ENCODE measurements at places on chromosomes 12 and 14.
A peak's percentile ranks its signal among the peaks of the same experiment; 100 is the strongest.

GRCh38 chr14:90487031-90487430 is 90.2 kb downstream of the CALM1 start:
- DNase-seq, result no peak

GRCh38 chr12:2967651-2968050 is 8.5 kb downstream of the TEAD4 start:
- no peak for DNase-seq

DNA sequence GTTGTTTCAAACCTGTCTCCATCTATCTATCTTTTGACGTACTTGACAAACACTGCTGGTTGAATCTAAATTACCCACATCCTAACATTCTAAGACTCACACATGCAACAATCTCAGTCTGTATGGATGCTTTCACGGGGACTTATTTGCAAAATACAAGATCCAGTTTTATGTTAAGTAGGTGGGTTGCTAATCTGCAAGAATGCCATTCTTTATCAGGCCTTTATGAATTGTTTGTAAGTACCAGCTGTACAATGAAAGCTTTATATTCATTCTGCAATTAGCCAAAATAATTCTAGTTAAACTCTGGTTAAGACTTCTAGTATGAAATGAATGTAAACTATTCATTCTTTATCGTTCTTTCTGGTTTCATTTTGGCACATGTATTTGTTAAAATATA is 135.1 kb downstream of the NAV3 start:
- DNase-seq, result no peak

DNA sequence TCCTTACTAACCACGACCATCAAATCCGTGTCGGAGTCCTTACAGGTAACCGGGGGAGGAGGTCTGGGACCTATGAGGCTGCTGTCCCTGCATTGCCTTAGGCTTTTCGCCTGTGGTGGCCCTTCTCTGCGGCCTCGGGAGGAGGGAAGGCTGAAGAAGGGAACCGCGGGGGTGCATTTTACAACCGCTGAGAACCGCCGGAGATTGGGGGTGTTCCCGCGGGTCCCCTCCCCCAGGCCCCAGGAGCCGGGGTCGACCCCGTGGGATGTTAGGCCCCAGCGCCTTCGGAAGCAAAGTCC is 549 bp downstream of the GPHN start:
- DNase-seq, result no peak

- no peak for DNase-seq
Observed at GRCh38 chr14:101512376-101512695, 49.0 kb upstream of the DIO3 start.

- DNase-seq, result no peak
Observed at GRCh38 chr14:47261350-47261749, 414.1 kb downstream of the MDGA2 start.

DNA sequence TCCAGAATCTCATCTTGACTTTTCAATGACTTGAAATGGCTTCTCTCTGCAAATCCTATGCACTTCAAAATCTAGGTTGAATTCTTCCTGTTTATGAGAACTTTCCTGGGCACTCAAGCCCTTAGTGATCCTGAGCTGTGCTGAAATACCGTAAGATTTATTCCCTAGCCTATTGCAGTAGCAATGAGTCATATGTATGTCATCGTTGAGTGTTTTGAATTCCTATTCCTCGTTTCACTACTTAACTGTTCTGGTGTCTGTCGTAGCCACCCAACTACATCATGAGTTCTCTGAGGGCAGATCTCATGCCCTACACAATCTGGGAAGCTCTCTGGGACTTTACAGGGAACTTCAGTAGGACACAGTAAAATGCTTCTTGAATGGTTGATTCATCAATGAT is 190.8 kb upstream of the TMEM132C start:
- DNase-seq, result peak; percentile 48

DNA sequence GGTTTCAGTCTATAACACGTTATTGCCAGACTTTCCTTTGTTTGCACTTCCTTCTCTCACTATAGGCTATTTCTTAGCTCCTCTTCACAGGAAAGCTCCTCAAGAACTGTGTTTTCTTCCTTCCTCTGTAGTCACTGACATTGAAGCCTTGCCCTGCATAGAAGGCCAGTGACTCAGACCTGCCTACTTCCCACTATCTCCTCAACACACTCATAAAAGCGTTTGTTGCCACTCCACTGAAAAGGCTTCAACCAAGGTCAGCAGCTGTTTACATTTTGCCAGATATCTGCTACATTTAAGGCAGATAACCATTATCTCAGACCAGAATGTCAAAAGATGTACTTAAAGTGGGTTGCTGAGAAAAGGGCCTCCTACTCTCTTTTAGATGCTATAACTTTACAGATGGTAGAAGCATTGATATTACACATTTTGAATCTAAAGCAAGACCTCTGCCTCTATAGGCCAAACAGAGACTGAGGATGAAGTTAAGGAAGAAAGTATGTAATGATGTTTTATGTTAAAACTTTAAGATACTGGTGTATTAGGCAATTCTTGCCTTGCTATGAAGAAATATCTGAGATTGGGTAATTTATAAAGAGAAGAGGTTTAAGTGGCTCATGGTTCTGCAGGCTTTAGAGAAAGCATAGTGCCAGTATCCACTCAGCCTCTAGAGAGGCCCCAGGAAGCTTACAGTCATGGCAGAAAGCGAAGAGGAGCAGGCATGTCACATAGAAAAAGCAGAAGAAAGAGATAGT is 233.3 kb upstream of the FLRT2 start:
- peak; percentile 78 for DNase-seq

DNA sequence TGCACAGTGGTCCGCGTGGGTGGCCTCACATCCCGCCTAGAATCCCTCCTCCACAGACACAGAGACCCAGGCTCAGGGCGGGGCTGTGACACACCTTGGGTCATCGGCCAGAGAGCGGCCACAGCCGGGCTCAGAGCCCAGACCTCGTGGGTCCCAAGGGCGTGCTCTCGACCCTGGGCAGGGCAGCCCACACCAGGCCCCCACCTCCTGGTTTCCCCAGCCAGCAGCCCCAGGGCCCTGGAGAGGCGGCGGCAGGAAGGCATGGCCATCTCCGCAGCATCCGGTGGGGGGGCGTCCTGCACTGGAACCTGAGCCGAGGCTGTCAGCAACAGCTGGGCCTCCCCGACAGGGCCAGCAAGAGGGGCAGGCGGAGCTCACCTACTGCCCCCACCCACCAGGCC is 15.2 kb downstream of the JAG2 start:
- DNase-seq, result no peak

DNA sequence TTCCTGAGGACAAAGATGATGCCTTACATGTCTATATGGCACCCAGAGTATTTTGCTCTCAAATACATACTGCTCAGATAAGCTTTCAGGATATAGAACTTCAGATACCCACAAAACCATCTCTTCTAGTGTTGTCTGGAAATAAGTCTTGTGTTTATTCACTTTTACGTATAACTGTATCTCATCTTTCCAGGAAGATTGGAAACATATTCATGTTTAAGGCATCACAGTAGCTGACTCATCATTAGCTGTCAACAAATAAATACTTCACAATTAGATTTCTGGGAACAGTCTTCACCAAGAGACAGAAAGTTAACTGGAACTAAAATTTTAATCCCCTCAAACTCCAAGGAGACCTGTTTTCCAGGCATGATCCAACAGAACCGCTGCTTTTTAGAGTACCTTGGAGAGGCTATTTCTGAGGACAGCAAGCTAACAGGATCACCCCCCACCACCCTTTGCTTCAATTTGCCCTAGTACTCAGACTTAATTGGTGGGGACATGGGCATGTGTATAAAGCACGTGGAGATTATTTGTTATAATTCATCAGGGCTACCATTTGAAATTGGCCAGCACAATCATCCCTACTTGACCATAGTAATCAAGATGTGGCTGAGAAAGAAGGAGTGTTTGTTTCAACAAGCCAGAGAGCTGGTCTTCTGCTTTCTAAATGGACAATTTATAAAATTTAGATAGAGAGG is 129.3 kb upstream of the HIF1A start:
- DNase-seq, result peak; percentile 92

GRCh38 chr12:28611115-28611435 is 420.8 kb downstream of the CCDC91 start:
- DNase-seq, result peak; percentile 95

DNA sequence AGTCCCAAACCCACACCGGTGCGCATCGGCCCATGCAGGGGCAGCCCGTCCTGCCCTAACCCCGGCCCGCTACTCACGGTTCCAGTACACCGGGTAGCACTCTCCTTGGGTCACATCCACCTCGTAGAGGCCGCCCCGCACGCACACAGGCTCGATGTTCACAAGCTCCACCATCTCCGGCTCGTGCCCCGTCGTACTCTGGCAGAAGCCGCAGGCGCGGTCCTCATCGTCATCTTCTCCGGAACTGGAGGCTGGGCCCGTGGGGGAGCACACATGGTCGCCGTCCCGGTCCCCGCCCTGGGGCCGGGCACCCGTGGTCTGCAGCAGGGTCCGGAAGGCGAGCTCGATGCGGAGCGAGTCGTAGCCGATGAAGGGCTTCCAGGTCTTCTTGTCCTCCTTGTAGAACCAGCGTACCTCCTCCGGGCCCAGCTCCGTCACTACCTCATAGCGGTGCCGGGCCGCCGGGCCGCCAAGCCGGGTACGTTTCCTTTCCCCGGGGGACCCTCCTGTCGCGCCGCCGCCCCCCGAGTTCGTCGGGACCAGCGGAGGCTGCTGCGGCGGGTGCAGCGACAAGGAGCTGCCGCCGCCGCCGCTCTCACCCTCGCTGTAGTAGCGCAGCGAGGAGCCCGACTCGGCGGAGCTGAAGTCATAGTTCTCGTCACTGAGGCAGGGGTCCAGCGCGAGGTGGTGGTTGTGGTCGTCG is 788 bp downstream of the DDHD1 start:
- DNase-seq, result peak; percentile 30

DNA sequence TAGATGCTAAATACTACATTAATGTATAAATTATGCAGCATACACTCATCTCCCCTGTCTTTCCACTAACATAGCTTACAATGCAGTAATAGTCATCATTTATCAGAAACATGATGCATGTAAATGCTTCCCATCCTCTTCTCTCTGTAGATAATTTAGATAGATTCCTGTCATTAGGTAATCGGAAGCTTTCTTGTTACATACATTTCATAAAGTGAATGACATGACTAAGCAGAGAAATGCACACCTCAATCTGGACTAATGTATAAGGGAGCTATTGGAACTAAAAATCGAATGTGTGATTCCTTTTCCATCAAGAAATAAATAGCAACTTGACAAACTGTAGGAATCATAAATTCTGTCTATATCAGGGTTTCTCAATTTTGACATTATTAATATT is 273.4 kb downstream of the RASSF9 start:
- no peak for DNase-seq

DNA sequence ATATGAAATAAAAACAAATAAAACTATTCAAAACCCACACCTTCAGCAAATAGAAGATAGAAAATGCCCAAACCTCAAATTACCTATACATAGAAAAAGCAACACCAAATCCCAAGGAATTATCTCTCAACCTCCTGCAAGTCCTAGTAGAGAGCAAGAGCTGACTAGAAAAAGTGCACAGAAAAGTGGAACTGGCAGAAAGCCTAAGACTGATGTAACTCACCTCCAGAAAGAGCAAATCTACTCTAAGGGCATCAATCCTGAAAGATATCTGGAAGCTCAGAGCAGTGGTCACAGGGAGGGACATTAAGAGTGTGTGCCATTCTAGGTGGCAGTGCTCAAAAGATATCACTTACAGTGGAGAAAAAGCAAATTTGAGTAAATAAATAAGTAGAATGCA is 62.1 kb upstream of the PLEKHG7 start:
- DNase-seq, result peak; percentile 50

DNA sequence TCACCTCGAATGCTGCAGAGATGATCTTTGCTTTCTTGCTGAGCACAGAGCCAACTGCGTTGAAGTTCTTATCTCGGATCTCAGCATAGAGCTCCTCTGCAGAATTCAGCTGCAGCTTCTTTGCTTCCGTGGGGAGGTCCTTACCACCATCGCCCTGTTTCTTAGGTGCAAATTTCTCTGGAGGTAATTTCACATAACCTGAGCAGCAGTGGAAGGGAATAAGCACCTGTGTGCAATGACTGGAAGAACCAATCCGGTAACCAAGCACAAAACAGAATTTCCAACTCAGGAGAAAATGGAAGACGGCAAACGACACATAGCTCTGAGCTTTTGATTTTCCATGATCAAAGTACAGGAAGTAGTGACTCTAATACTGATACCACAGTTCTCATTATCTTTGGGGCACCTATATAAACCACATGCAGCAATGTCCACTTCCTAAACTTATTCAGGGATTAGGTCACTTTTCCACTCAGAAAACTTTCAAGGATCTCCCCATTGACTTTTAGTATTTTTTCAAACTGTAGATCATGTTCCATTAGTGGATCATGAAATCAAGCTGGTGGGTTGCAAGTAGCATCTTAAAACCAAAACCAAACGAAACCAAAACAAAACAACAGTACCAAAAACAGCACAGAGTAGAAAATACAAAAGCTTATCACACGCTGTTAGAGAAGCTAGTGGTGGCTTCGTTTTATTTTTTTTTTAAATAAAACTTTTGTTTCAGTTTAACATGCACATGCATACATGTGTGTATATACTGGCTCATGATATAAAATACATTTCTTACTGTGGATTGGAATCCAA is 18.9 kb upstream of the DIABLO start:
- no peak for DNase-seq

- peak; percentile 82 for DNase-seq
Observed at GRCh38 chr12:76031081-76031413, 529 bp downstream of the PHLDA1 start.

- DNase-seq, result peak; percentile 84
Observed at GRCh38 chr12:132285991-132286681, 43.3 kb downstream of the GALNT9 start.

DNA sequence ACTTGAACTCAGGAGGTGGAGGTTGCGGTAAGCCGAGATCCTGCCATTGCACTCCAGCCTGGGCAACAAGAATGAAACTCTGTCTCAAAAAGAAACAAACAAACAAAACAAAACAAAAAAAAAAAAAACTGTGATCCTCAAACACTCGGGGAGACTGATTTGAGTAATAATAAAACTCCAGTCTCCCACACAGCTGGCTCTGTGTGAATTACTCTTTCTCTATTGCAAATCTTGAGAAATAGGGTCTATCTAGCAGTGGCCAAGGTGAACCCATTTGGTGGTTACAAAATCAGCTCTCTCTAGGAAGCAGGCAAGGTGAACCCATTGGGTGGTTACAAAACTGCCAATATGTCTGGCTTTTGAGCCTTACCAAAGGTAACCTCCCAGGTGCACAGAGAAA is 6.0 kb upstream of the ACOT6 start:
- no peak for DNase-seq

DNA sequence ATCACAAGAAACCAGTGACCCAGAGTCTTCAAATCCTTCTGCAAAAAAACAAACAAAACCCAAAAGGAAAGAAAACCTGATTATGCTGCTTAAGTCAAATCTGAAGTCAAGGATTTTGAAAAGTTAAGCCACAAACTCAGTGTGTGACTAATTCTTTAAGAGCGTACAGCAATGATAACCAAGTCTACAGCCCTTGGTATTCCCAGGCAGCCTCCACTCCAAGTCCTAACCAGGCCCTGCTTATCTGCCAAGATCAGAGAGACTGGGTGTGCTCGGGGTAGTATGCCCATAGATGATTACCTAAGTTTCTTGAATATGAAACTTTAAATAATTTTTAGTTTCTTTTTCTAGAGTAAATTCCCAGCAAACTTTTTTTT is 13.1 kb downstream of the PGAM5 start:
- peak; percentile 50 for DNase-seq

- DNase-seq, result no peak
Observed at GRCh38 chr14:65550779-65551643, 138.5 kb downstream of the FUT8 start.
